ENCODE measurements at places on chromosomes 1 and 21.

DNA sequence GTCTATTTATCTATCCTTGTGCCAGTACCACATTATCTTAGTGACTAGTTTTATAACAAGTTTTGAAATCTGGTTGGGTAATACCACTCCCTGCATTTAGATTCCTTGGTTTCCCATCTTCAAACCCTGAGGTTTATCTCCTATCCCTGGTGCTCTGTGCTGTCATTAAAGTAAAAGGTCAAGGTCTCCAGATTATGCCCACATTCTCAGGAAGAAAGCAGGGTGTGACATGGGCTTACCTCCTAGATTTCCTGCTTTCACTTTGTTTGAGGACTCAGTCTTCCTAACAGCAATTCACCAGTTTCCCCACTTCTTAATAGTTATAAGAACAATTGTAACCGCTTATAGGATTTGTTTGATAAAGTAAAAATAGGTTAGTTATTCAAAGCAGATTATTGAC is 86.0 kb downstream of the CACHD1 start:
- no peak for DNase-seq

- no peak for DNase-seq
These were observed 7.9 kb upstream of the NLRP3 start for GRCh38 chr1:247408100-247408499.

DNA sequence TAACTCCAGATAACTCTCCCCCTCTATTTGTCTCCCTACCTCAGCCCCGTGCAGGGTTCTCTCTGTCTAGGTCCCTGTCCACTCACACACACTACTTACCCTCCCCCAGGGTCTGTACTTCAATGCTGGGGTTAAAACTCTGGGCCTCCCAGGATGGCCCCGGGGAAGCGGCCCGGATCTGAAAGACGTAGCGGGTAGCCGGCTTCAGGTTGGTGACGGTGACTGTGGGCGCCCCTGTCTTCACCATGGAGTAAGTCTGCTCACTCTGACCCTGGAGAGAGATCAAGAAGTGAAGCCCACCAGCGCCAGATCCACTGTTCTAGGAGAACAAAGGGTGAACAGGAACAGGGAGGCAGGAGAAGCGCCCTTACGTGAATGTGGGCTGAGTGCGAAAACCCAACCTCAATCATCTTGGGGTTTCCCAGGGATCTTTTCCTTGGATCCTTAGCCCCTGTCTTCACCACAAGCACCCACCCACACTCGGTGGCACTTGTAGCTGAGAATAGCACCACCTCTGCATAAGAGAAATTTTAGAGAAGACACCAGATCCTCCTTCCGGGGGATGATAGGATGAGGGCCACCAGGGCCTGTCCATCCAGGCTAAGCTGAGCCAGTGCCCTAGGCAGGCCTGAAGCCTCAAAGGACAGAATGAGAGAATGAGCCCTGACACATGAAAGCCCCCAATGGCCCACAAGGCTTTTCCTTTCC is 33.5 kb downstream of the EPHA10 start:
- DNase-seq = no peak

DNA sequence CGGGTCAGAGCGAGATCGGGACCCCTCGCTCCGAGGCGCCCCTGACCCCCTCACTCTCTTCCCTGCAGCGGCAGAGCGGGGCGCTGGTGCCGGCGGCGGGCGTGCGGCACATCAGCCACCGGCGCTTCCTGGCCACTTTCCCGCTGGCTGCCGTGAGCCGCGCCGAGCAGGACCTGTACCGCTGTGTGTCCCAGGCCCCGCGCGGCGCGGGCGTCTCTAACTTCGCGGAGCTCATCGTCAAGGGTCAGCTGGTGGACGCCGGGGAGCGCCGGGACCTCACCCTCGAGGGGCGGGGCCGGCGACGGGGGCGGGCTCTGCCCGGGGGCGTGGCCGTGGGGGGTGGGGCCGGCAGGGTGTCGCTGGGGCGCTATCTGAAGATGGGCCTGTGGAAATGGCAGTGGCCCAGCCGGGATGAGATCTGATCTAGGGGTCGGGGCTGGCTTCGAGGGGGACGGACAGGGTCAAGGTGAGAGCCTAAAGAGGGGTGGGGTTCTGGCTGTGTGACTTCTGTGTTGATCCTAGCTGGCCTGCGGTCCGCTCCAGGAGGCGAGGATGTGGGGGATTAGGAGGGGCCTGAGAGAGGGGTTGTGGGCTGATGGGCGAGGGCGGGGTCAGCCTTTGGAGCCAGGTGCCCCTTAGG is 23.6 kb downstream of the PTPRU start:
- peak; percentile 37 for DNase-seq

DNA sequence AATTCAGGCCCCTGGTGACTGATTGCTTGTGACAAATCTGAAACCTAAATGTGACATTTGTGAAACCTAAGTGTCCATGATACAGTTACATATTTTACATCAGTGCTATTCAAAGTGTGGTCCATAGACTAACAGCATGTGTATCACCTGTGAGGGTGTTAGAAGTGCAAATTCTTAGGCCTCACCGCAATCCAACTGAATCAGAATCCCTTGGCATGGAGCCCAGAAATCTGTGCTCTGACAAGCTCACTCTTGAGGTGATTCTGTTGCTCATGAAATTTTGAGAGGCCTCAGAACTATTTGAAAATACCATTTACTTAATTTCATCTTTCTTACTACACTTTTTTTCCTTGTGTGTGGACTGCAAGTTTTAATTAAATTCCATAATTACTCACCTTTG is 587.9 kb downstream of the ADGRL2 start:
- no peak for DNase-seq

GRCh38 chr1:209389258-209389657 is 194.3 kb upstream of the CAMK1G start:
- no peak for DNase-seq

DNA sequence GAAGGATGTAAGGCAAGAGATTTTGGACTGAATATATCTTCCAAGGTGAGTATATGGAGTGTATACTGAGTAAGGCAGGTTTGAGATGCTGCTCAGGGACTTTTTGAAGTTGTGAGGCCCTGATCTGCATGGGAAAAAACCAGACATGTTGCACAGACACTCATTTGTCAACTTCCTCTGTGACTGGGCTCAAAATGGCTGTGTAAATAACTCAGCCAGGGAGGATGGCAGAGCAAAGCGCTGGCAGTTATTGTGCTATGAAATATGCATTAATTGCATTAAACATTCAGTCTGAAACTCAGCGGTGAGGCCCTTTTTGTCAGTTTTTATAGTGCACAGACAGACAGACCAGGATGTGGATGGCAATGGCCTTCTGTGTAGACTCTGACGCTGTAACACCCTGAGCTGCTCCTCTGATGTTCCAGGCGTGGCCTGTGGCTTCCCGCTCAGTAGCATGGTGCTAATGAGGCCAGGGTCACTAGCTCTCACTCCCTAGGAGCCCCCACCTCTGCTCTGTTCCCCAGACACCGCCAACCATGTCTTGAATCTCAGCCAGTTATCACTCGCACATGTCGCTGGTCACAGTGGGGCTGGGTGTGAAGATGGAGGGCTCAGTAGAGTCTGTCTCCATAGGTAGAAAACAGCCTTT is 307.0 kb upstream of the PROX1 start:
- DNase-seq = no peak

DNA sequence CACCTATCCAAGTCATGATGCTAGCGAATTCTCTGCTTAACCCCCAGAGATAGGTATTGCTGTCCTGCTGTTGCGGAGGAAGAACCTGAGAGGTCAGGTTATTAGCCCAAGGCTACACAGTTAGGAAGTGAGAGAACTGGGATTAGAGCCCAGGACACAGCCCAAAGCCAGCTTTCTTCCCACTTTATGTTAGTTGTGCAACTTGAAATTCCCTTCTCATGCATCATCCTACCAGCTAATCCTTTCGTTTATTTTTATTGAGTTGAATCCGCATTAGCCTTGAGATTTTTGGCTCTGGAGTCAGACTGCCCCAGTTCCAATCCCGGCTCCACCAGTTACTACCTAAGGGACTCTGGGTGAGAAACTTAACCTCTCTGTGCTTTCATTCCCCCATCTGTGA is 65.4 kb downstream of the PLEKHA6 start:
- no peak for DNase-seq

DNA sequence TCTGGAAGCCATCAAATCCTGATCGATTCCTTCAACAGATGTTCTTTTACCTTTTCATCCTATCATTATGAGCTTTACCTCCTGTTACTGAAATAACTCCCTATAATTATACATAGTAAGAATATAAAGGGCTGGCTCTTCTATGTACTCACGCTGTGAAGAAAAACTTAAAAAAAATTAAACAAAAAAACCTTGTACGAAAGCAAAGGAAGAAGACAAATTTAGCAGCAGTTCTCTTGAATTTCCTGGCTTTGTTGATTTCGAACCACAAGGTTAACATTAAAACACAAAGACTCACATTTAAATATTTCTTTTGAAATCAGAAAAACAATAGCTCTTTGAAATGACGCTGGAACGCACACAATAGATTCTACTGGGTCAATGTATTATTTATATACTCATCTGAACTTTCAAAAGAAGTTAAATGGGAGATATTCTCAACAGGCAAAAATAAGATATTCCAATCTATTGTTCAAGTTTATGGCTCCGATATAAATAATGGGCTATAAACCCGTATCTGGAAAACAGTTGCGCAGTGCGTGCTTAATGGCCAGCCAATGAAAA is 13.6 kb upstream of the SPEN start:
- DNase-seq = peak; percentile 86

DNA sequence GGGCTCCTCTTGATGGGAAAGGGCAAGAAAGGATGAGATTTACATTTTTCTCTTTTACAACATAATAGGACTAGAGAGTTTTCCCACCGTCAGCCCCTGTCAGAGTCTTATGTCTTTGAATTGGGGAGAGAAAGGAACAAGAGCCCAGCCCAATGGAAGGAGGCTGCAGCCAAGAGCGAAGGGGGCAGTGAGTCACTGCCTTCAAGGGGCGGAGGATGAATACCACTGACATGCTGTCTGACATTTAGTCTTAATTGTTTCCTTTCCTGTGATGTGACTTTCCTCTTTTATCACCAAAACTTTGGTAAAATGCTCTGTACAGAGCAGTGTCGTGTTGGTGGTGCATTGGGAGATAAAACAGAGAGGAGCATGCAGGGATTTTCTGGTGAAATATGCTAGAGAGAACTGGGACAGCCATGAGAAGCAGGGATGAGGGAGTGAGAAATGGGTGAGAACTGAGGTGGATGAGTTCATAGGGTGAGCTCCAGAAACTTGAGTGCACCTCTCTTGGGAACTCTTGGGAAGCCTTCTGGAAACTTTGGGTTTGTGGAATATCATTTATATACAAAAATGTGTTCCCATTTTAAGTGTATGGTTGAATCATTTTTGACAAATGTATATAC is 179.9 kb upstream of the FGGY start:
- no peak for DNase-seq

- no peak for DNase-seq
These were observed 59.1 kb downstream of the USP24 start for GRCh38 chr1:55156093-55156492.

DNA sequence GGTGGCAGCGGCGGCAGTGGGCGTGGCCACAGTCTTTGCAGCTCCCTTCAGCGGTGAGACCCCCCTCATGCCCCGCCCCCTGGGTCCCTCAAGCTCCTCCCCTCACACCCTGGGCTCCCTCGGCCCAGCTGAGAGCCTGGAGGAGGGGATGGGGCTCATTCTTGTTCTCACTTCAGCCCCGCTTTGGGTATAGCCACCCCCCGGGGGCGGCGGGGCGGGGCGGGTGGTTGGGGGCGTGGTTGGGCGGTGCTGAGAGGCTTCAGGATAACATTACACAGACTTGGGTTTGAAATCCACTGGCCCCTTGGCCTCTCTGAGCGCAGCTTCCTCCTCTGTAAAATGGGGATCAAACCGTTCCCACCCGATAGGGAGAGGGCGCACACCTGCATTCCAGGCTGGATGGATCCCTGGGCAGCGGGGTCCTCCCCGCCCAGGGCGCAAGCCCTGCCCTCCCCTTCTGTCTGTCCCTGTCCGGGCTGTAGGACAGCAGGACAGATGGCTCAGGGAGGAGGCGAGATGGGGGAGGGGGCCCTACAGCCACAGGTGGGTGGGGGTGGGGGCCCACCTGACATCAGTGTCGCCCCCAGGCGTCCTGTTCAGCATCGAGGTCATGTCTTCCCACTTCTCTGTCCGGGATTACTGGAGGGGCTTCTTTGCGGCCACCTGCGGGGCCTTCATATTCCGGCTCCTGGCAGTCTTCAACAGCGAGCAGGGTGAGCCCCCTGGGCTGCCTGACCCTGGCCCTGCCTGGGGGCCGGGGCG is 5.1 kb downstream of the CLCNKA start:
- DNase-seq = no peak

DNA sequence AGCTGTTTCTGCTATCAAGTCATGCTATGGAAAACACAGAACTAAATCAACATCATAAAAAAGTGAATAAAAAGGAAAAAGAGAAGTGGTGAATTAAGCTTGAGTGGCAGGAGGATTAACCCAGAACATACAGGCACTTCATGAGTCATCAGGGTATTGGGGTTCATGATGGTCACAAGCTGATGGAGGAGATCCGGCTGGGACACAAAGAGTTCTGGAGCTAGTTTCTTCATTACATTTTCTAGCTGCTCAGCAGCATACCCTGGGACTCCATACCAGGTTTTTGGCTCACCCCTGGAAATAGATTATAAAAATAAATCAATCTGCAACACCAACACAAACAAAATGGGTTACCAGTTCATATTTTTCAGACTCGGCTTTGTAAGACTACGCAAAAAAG is 42.5 kb upstream of the SYT2 start:
- no peak for DNase-seq

- DNase-seq = no peak
These were observed 36.4 kb downstream of the LYPLAL1 start for GRCh38 chr1:219210067-219210466.

GRCh38 chr1:46757247-46757955 is 38.5 kb upstream of the EFCAB14 start:
- no peak for DNase-seq

DNA sequence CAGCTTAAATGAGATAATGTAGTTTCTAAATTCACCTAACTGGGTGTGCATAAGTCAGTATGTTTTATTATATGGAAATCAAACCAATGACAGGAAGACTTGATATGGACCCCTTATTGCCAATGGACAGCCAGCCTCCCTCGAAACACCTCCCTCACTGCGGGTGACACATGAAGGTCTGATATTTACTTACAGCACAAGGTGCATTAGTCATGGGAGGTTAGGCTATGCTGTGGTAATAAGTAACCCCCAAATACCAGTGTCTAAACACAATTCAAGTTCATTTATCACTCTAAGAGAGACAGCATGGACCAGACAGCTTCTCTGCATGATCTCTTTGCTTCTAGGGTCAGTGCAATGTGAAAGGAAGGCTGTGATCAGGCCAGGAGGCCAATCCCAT is 126.0 kb upstream of the KCNJ6 start:
- DNase-seq = no peak

- DNase-seq = no peak
These were observed 841 bp downstream of the POFUT2 start for GRCh38 chr21:45286671-45287437.

- no peak for DNase-seq
These were observed 49.1 kb upstream of the LAPTM5 start for GRCh38 chr1:30806381-30807317.

DNA sequence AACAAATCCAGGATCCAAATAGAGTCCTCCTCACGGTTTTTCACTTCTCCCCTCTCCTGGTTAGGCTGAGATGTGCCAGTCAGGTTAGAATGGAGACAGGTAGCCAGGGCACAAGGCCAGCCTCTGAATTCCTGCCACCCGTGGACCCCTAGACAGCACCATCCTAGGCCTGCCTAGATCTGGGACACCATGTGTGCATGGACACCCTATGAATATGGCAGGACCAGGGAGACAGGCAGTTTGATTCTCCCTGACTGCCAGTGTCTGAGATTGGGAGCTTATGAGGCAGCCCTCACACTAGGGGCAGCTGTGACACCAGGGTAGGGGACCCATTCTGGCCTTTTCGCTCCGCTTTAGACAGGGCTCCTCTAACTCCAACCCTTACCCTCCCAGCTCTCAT is 7.5 kb downstream of the AVPR1B start:
- no peak for DNase-seq

- DNase-seq = no peak
These were observed 6.9 kb upstream of the DNAH14 start for GRCh38 chr1:224922404-224923164.

Measured in dorsolateral prefrontal cortex (tissue), 122 donors.